ENCODE measurements at places on chromosomes 5 and 9.

- no peak for DNase-seq
Observed at GRCh38 chr9:121865060-121865459, 213.6 kb downstream of the DAB2IP start.

- DNase-seq, result peak; percentile 69
Observed at GRCh38 chr5:147565524-147565923, 55.7 kb upstream of the DPYSL3 start.

DNA sequence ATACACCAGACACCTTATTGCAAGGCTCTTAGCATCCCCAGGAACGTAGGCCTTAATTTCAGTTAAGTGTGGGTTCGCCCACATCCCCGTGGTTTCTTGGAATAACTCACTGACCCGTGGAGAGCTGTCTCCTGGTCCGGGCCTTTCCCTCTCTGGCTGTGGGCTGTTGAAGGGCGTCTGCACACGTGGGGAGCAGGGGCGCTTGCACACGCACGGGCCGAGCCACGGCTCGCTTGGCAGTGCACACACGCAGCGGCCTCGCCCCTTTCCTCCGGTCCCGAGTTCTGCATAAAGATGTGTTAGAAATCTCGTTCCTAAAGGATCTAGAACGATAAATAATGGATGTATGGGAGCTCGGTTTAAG, 141.9 kb downstream of the PBX3 start:
- DNase-seq, result no peak

DNA sequence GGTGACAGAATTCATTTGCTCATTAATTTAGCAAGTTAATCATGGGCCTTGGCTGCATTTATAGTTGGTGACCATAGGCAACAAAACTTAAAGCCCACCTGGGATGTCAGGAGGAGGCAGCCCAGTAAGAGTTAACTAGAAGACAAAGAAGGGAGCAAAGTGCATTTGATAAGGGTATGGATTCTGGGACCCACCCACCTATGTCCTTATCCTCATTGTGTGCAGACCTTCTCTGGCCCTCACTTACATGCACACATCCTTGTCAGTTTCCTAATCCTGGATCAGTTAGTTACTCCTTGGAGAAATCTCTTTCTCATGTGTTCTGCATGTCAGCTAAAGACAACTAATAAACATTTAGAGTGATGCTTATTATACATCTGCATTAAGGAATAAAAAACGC, 24.6 kb downstream of the MEF2C start:
- no peak for DNase-seq

- DNase-seq, result peak; percentile 74
Observed at GRCh38 chr9:2469681-2470221, 151.8 kb upstream of the VLDLR start.

DNA sequence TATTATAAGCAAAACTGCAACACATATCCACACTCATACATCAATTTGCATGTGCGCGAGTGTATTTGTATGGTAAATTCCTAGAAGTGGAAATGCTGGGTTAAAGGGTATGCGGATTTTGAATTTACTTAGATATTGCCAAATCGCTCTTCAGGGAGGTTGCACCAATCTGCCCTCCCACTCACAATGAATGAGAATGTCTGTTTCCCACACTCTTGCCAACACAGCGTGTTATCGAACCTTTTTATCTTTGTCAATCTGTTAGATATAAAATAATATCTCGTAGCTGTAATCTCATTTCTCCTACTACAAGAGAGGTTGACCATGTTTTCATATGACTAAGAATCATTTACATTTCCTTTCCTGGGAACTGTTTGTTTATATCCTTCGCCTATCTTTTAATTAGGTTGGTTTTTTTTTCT, 35.7 kb downstream of the LHX2 start:
- peak; percentile 14 for DNase-seq

DNA sequence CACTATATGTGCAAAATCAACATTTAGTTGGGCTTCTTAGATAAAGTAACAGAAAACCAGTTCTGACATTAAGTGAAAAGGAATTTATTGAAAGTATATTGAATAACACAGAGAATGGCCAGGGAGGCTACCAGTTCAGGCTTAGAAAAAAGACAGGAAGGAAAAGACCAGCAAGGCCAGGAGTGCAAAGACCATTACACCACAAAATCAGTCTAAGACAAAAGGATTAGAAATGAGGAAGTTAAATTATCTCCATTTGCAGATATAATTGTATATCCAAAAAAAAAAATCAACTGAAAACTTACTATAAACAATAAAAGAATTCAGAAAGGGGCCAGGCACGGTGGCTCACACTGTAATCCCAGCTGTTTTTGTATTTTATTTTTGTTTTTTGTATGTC, 4.8 kb upstream of the TEX10 start:
- no peak for DNase-seq

GRCh38 chr5:147668385-147668784, 114.1 kb downstream of the JAKMIP2 start:
- no peak for DNase-seq

GRCh38 chr9:99365233-99365980, 143.3 kb downstream of the SEC61B start:
- DNase-seq, result peak; percentile 85

DNA sequence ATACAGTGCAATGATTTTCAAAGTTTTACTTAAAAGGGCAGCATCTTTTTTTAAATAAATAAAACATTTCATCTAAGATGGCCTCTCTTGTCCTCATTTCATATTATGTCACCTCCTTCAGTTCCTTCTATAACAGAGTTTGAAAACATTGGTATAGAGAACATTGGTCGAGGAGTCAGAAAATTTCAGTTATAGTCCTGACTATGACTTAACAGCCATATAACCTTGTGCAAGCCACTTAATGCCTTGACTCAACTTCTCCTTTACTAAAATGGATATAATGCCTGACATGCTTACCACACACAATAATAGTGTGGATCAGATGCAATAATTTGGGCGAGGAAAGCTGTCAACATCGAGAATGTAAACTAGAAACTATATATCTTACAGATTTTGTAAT, 22.6 kb downstream of the SSBP2 start:
- DNase-seq, result no peak

DNA sequence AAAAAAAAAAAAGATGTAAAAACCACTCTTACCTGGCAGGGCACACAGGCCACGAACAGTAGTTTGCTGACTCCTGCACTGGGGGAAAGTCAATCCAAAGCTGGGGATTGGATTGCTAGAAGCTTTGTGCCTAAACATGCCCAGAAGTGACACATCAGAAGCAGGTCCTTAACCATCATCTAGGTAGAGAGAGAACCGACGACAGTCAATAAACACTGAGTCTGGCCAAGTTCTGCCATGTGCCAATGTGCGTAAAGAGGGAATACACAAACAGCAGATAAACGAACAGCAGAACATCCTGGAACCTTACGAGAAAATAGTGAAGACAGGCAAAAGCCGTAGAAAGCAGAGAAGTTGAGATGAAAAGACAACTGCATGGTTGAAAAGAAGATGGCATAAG, 14.9 kb downstream of the SFXN1 start:
- no peak for DNase-seq

DNA sequence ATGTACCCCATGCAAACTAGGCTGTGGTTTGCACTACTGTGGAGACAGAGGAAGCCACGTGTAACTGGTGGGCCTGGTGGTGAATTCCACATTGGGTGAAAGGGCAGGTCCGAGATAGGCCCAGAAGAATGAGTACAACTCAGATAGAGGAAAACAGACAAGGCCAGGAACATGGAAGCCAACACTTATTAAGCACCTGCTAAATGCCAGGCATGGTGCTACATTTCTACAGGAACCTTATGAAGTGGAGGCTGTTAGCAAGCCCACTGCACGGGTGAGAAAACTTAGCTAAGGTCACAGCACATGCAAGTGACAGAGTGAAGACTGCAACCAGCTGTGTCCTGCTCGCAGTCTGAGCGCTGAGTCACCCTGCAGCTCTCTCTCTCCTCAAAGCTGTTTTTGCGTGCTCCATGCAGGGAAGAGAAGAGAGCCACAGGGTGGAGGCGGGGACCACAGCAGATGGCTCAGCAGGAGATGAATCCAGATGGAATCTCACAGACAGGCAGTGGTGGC, 65.5 kb upstream of the SPTLC1 start:
- peak; percentile 87 for DNase-seq

- DNase-seq, result peak; percentile 91
Observed at GRCh38 chr5:54302267-54302687, 8.1 kb downstream of the ARL15 start.

DNA sequence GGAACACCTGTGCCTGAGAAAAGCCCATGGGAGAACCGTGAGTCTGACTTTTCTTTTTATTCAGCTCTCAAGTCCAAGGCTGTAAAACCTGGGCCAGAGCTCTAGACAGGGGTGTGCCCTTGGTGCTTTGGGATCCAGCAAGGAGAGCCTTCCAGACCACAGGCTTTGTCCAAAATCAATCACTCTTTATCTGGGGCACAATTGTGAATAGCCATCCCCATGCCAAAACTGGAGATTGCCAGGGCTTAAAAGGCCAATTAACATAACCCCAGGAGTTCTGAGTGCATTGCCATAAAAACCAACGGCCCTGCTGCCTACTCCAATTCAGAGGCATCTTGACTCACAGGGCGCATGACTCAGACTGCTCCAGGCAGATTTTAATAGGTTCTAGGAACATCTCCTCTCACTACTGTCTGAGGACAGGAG, 391.8 kb downstream of the ARHGEF28 start:
- peak; percentile 32 for DNase-seq

GRCh38 chr9:27085456-27085855, 23.6 kb upstream of the TEK start:
- DNase-seq, result no peak

- DNase-seq, result no peak
Observed at GRCh38 chr5:21164425-21164824, 1176.4 kb upstream of the CDH18 start.

- DNase-seq, result peak; percentile 91
Observed at GRCh38 chr9:101530076-101530711, 3.5 kb upstream of the RNF20 start.
